Ammon's horn (tissue), 1 donor: ENCODE measurements at places on chromosomes 5 and 9.

DNA sequence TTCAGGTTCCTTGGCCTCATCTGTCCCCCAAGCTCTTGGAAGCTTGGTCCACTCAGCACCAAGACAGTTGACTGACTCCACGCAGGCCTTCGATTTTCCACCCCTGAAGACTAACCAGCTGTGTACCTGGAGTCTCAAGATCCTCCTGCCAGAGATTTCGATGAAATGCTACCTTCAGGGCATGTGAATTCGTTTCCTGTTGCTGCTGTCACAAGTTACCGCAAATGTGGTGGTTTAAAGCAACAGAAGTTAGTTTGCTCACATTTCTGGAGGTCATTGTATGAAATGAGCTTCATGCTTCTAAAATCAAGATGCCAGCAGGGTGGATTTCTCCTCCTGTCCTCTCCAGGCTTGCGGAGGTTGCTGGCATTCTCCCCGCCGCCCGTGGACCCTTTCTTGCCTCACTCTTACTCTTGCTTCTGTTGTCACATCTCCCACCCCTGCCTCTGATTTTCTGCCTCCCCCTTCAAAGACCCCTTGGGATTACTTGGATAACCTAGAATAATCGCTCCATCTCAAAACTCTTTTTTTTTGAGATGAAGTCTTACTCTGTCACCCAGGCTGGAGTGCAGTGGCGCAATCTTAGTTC, 27.6 kb upstream of the RETREG1 start:
- DNase-seq: no peak

GRCh38 chr9:16070455-16071145, 517.8 kb downstream of the CCDC171 start:
- DNase-seq: no peak

DNA sequence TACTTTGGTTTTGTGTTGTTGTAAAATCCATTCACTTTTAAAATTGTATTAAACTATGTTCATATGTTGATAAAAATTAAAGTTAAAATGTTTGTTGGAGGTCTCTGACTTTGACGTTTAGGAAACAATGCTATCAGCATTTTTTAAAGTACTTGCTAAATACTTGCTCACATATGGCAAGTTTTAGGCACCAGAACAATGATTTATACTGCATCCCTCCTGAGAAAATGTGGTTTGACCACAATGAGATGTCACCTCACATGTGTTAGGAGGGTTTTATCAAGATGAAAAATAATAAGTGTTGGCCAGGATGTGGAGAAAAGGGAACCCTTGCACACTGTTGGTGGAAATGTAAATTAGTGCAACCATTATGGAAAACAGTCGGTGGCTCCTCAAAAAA, 180.8 kb downstream of the HSD17B3 start:
- no peak for DNase-seq

- DNase-seq: peak; percentile 12
These were observed 6.6 kb upstream of the FAM151B start for GRCh38 chr5:80481019-80481893.

DNA sequence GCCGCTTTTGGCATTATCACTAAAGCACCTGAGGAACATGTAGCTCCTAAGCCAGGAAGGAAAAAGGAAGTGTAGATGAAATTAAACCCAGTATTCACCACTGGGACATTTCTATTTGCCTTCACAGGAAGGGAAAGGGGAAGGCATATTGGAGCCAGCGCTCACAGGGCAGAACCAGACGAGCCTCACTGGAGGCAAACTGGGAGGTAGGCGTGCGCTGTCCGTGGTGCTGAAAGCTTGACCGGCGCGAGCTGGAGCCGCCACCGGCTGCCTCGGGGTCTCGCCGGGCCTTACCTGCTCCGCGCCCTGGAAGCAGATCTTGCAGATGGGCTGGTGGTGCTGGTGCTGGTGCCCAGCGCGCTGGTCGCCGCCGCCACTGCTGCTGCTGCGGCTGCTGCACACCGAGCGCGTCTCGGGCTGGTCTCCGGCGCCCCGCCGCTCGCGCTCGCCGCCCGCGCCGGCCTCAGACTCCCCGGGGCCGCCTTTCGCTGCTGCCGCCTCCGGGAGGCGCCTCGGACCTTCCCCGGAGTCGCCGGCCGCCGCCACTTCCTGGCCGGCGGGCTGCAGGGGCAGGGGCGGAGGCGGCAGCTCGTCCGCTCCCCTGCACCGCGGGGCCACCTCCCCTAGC, 732 bp downstream of the MARCHF11 start:
- peak; percentile 62 for DNase-seq

DNA sequence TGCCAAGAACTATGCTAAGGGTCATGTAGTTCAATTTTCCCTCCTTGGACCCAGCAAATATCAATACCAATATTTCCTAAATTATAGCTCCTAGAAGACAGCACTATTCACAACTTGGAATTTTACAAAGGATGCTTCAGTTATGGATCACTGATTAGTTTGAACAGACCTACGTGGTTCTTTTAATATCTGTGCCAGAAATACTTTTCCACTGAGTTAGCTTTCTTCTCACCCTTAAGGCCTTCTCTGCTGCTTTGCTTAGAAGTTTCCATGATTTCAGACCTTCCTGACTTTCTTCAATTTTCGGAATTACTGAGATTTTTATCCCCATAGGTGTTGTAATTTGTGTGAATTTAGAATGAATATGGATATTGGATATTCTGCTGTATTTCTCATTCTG, 380.4 kb downstream of the PSAT1 start:
- DNase-seq: no peak

DNA sequence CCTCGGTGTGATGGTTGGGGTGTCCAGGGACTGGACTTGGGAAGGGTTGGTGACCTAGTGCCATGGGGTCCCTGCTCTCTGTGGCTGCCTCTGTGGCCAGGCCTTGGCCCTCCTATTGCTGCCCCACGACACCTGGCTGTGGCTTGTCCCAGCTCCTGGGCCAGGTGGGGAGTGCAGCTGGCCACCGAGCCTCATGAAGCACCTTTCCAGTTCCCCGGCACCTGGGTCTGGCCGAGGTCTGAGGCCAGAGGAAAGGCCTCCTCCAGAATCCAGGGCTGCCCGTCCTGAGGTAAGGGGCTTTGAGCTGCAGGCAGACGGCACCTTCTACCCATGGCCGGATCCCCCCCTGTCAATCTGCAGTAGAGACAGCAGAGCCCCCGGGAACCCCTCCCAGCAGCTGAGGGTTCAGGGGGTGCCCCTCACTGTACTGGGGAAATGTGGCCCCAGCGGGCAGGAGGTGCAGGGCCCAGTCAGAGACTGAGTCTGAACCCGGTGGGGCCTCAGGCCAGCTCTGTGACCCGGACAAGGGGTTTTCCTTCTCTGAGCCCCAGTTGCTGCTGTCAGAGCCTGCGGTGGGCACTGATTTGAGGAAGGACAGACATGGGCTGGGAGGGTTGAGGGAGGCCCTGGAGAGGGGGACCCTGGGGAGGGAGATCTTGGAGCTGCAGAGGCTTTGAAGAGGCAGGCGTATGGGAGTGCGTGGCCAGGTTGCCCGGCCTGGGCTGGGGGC, 54.5 kb downstream of the RXRA start:
- DNase-seq: no peak

DNA sequence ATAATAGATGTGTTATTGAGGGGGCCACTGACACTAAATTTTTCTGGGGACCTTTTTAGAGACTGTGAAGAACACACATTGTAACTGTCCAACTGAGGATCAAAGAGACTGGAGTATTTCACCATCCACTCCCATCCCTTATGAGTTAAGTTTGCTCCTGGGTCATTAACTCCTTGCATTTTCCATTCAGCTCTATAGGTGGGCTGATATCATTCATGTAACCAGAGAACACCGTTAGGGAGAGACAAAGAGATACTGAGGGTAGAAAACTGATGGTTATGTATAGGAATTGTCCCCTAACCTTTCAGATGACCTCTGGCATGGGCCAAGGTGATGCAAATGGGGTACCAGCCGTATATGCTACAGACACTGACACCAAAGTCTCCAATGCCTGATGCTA, 142.4 kb upstream of the TLR4 start:
- no peak for DNase-seq

GRCh38 chr5:150507474-150508276, at the start of gene NDST1:
Gene NDST1 (plus strand): TSS chr5:150508131. CDS start chr5:150521255, 13,124 bp downstream.
- DNase-seq: no peak
